ENCODE measurements at places on chromosomes 16 and 17.

DNA sequence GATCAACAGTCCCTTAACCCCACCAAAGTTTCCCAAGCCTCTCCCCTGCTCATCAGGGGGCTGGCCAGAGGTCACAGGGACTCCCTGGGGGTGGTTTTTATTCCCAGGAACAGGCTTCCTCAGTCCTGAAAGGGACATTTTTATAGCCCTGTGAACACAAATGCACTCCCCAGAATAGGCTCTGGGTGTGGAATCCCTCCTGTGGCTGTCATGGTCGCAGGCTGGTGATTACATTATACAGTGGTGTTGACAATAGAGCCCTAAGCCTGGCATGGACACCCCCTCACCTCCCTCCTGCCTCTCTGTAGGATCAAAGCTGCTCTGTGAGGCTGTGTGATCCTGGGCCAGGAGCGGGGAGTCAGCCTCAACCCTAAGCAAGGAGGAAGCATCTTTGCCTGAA lies 1.4 kb upstream of the CA4 start:
- no peak for DNase-seq

DNA sequence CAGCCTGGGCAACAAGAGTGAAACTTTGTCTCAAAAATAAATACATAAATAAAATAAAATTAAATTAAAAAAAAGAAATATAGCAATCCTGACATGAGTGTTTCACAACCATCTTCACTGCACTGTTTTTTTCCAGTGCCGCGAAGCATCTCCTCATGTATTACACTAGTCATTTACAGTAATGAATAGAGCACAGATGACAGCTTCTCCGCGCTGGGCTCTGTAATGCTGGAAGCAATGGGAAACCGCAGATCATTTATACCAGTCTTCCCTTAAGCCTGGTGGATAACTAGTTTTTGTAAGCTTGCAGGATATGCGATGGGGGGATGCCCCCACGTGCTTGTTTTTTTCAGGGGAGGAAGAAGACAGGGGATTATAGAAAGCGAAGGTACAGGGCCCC lies 86.9 kb downstream of the MYH13 start:
- no peak for DNase-seq

DNA sequence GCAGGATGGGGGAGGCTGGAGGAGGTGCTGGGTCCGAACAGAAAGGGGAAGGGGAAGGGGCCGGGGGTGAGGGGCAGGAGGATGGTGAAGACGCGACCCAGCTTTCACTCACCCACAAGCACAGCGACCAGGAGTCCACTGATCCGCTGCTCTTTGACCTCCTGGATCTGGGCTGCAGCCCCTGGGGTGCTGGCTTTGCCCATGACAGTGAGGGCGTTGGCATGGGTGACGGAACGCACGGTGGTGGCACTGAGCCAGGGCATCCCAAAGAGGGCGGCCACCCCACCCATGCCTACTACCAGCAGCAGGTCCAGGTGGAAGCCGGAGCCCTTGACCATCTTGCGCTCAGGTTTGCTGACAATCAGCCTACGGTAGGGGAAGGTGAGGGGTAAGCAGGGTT lies 14.9 kb downstream of the SLC4A1 start:
- no peak for DNase-seq

DNA sequence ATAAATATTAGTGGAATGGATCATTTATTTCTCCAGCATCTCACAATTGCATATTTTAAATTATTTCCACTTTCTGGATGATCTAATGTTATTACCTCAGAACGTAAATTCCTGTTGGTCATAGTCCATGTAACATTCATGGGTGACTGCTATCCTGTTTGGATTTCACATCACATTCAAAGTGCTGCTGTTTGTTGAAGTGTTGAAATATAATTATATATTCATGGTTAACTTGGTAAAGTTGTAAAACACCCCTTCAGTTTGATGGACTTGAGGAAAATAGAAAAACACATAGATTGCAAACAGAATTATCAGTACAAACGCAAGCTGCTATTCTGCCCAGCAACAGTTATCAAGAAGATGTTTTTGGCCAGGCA lies 59.6 kb downstream of the TANGO6 start:
- no peak for DNase-seq

DNA sequence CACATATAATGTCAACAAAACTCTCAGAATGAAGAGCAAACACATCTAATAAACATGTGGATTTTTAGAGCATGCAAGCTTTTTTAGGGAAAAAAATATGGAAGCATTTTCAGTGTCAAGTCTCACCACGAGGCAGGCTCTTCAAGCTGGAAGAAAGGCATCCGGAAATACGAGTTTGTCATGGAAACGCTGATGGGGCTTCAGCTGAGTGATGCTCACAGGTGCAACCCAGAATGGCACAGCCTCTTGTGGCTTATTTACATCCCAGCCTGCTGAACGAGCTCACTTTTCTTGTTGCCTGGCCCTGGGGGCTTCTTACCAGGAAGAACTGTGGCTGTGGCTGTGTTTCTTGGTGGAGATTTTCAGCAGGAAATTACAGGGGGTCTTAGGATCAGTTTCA lies 24.1 kb upstream of the DYNLL2 start:
- DNase-seq, result no peak

DNA sequence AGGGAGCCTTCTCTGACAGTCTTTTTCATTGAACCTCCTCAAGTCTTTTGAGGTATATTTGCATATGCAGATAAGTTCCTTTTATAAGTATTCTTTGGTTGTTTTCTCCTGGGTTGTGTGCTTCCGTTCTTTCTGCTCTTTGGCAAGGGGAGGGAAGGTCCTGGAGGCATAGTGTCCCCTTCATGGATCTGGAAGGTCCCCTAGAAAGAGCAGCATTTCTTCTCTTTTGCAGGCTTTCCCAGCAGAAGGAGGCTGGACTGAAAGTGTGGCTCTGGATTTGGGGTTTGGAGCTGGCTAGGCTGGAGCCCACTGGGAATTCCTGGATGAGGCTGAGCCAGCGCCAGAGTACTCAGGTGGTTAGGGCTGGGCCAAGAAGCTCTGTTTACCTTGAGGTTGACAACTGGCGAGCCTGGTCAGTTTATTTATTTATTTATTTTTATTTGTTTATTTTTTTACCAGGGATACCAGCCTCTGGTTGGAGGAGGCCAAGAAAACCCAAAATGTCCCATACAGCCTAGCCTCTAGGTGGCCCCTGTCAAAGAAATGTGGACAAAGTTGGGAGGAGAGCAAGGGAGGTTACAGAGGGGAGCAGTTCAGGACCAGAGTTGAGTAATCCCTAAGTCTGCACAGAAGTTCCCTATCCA lies 5.4 kb upstream of the TOP2A start:
- no peak for DNase-seq

GRCh38 chr16:30700491-30700890 lies 1.5 kb downstream of the SRCAP start:
- no peak for DNase-seq

DNA sequence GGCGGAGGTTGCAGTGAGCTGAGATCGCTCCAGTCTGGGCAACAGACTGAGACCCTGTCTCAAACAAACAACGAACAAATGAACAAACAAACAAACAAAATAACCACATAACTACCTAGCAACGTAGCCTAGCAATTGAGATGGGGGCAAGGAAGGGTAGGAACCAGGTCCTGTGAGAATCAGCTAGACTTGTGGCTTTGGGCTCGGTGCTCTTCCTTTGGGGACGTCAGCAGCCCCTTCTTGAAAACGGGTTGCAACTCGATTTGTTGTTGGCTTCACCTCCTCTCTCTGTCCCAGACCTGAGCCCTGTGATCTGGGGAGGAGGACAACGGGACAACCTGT lies 72.2 kb downstream of the ABCC1 start:
- DNase-seq, result no peak

GRCh38 chr17:74733365-74734122 lies 3.5 kb upstream of the RAB37 start:
- no peak for DNase-seq

GRCh38 chr17:76598004-76598439 lies 12.4 kb upstream of the ST6GALNAC2 start:
- DNase-seq, result no peak

- DNase-seq, result no peak
Measured at GRCh38 chr17:7647018-7647417, 3.7 kb upstream of the ATP1B2 start.

DNA sequence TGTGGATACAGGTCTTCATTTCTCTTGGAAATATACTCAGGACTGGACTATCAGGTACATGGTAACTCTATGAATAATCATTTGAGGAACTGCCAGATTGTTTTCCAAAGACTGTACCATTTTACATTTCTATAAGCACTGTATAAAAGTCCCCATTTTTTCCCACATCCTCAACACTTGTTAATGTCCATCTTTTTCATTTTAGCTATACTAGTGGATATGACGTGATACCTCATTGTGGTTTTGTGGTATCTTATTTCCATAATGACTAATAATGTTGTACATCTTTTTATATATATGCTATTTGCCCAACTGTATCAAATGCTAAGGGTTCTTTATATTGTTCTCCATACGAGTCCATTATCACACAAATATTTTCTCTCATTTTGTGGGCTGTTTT lies 22.9 kb downstream of the NUP88 start:
- DNase-seq, result no peak

DNA sequence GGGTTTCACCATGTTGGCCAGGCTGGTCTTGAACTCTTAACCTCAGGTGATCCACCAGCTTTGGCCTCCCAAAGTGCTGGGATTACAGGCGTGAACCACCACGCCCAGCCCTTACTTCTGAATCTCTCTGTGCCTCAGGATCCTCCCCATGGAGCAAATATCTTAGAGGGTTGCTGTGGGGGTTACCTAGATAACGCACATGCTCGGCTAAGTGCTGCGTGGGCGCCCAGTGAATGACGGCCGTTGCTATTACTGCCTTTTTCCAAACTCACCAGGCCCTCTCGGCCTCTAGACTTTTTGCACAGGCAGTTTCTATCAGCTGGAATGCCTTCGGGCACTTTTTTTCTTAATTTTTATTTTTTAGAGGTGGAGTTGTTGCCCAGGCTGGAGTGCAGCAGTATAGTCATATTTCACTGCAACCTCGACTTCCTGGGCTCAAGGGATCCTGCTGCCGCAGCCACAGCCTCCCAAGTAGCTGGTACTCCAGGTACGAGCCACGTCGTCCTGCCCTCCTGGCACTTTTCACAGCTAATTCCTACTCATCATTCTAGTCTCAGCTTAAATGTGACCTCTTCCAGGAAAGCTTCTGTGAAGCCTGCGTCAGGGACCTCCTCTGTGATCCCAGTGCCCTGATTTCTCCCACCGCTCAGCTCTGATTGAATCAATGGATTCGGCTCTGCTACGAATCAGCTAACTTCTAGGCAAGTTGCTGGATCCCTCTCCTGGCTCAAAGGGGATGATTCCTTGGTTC lies 8.6 kb downstream of the CCDC102A start:
- DNase-seq, result no peak

- no peak for DNase-seq
Measured at GRCh38 chr16:89953671-89954406, 5.3 kb downstream of the DEF8 start.

- no peak for DNase-seq
Measured at GRCh38 chr17:37098152-37098551, 149.4 kb downstream of the AATF start.

DNA sequence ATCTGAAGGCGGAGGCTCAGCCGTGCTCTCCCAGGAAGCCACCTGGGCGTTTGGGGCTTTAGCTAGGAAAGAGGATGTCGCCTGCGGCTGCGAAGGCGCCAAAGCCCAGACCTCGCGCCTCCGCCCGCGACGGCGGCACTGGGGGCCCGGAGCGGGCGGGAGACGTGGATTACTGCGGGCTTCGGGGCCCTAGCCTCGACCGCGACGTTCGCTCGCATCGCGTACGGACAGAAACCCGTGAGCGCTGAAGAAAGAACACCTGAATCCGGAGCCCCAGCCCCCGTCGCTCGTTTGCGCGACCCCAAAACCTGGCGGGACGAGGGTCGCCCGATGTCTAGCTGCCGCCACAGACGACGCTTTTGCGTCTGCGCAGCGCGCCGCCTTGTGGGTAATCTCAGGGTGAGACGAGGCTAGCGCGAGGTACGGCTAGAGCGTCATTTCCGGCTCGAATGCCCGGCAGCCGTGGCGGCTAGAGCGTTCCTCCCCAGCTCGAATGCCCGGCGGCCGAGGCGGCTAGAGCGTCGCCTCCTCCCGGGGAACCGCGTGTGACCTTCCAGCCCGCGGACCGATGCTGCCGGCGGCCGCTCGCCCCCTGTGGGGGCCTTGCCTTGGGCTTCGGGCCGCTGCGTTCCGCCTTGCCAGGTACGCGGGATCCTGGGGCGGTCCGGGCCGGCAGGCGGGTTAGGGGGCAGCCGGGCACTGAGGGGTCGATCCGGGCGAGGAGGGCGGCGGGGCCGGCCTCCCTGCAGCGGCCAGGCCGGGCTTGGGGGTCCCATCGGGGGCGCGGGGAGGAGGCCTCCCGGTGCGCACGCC lies at the start of gene MRPL12:
MRPL12 (plus strand) TSS at position 434 of the 813 bp plus-strand sequence; CDS start at position 569, 135 bp downstream.
- DNase-seq, result peak; percentile 86

GRCh38 chr17:41613277-41614082 lies 913 bp upstream of the KRT16 start:
- no peak for DNase-seq

GRCh38 chr16:60553090-60553757 lies 1483.0 kb downstream of the CDH8 start:
- DNase-seq, result no peak

DNA sequence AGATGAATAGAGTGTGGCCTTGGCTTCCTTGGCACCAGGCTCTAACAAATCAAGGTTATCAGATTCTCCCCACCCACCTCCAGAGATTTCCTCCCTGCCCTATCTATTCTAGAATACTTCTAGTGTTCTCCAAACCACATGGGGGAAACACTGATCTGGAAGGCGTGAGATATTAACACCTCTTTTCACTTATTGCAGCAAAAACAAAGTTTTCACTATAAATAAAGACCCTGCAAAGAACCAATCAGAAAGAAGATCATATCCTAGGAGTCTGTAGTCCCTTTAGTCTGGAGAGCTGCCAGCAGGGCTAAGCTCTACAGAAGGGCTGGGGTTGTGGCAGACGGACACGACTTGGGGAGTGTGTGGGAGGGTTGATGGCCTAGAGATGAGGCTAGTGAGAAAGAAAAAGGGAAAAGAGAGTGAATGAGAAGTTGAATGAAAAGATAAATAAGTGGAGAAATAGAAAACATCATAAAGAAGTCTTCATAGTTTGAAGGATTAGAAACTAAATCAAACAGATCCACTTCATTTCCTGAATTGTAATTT lies 8.6 kb upstream of the SKAP1 start:
- no peak for DNase-seq

DNA sequence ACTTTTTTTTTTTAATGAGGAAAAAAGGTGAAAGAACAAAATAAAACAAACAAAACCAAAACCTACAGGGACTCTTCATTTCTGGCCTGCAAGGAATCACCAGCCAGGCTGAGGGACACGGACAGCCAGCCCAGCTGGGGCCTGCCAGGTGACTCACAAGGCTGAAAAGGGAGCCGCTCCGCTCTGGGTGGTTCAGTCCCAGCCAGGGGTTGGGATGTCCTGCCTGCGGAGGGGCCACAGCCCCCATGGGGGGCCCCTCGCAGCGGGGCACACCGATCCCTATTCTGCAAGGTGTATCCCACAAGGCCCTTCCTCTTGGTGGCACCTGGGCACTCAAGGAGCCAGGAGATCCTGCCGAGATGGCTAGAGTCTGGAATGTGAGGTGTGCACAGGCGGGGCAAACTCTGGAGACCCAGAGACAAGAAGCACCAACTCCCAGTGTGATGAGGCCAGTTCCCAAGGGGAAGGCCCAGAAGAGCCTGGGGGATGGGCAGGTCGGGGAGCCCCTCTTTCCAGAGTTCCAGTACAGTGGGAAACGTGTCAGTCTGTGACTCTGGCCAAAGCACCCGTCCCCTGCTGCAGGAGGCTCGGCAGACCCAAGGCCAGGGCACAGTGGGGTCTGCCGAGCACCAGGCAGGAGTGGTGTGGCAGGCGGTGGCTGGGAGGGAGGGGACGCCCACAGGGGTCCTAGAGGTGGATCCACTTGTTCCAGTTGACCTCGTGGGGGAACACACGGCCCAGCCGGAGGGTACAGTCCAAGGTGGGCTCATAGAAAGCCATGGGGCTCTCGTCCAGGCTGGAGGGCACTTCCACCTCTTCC lies 58.9 kb downstream of the IL21R start:
- no peak for DNase-seq

- no peak for DNase-seq
Measured at GRCh38 chr16:10971560-10971961, 27.2 kb downstream of the CLEC16A start.

All from activated CD4-positive, CD25-positive, alpha-beta regulatory T cell treated with anti-CD3 and anti-CD28 coated beads, Interleukin-2, amount 50 U/mL, for 72 hours (primary cell).